Pancreas (tissue), 10 donors: ENCODE measurements at places on chromosomes 3 and 15. TPM values are rescaled to one million over a fixed set of nuclear protein-coding genes. Genes with fewer than 3 reads are reported as not detected.

GRCh38 chr3:4720316-4721075 lies 227.3 kb downstream of the ITPR1 start:
- peak; percentile 91 for DNase-seq
- no peak overlapping the region for H3K4me3 ChIP-seq
- H3K27me3 ChIP-seq = no peaks in the 10 kb centered on the region
- no peaks in the 10 kb centered on the region for H3K36me3 ChIP-seq

Gene SHC4
- total RNA-seq = not detected

DNA sequence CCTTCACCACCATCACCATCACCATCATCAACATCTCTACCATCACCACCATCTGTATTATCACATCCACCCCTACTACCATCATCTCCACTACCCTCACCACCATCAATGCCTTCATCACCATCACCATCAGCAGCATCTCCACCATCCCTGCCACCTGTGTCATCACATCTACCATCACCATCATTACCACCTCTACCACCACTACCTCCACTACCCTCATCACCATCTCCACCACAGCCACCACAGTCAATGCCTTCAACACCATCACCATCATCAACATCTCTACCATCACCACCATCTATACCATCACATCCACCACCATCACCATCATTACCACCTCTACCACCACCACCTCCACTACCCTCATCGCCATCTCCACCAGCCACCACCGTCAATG lies 196.7 kb downstream of the SHQ1 start:
- DNase-seq = no peak
- H3K27ac ChIP-seq = no peak overlapping the region
- no peaks in the 10 kb centered on the region for H3K4me1 ChIP-seq
- no peaks in the 10 kb centered on the region for H3K36me3 ChIP-seq

GRCh38 chr15:28920781-28921331 lies 35.1 kb downstream of the APBA2 start:
- DNase-seq = peak; percentile 5
- H3K27ac ChIP-seq = no peak overlapping the region
- no peaks in the 10 kb centered on the region for H3K36me3 ChIP-seq
- no peaks in the 10 kb centered on the region for H3K4me1 ChIP-seq

DNA sequence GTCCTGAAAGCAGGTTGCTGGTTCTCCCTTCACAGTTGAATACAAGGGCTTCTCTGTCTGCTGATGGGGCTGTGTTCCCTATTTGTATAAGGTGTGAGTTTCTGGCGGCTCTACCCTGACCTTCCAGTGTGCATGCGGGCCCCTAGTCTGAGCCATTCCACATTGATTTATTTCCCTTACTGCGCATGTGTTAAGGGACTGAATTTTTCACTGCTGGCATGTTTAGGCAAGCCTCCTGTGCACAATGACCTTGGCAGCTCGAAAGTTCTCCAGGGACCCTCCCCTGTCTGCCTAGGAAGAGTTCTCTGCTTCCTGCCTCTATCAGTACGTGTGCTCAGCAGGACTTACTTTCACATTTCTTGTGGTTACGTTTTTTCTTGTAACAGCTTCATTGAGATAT lies 11.4 kb downstream of the TRAK1 start:
- H3K27me3 ChIP-seq = no peaks in the 10 kb centered on the region
- no peak overlapping the region for H3K4me3 ChIP-seq
- no peak for DNase-seq
- peak overlapping the region; percentile 21 for H3K27ac ChIP-seq
- no peaks in the 10 kb centered on the region for H3K4me1 ChIP-seq

DNA sequence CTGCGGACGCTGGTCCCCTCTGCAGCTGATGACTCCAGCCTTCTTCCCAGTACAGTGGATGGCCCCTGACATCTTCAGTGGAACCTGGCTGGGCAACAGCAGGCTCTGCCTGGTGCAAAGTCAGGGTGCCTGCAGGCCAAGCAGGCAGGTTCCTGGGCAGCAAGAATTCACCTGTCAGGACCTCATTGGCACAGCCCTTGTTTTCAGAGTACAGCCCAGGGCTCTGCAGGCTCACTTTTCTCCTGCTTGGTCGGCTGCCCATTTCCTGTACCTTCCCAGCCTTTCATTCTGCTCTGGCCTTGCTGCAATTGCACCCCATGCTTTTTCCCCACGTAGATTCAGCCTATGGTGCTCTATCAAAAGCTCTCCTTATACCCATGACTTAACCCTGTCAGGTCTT lies 56.0 kb downstream of the LRTM1 start:
- H3K27me3 ChIP-seq = no peaks in the 10 kb centered on the region
- H3K4me1 ChIP-seq = no peaks in the 10 kb centered on the region
- H3K4me3 ChIP-seq = no peak overlapping the region
- H3K27ac ChIP-seq = no peak overlapping the region

GRCh38 chr15:46312133-46312740 lies 677.4 kb downstream of the SQOR start:
- no peaks in the 10 kb centered on the region for H3K4me1 ChIP-seq
- H3K27me3 ChIP-seq = no peaks in the 10 kb centered on the region
- no peak overlapping the region for H3K27ac ChIP-seq
- H3K36me3 ChIP-seq = no peaks in the 10 kb centered on the region
- H3K4me3 ChIP-seq = no peak overlapping the region
- peak; percentile 76 for DNase-seq
